Vagina (tissue), 2 donors: ENCODE measurements at places on chromosomes 5 and 9.

DNA sequence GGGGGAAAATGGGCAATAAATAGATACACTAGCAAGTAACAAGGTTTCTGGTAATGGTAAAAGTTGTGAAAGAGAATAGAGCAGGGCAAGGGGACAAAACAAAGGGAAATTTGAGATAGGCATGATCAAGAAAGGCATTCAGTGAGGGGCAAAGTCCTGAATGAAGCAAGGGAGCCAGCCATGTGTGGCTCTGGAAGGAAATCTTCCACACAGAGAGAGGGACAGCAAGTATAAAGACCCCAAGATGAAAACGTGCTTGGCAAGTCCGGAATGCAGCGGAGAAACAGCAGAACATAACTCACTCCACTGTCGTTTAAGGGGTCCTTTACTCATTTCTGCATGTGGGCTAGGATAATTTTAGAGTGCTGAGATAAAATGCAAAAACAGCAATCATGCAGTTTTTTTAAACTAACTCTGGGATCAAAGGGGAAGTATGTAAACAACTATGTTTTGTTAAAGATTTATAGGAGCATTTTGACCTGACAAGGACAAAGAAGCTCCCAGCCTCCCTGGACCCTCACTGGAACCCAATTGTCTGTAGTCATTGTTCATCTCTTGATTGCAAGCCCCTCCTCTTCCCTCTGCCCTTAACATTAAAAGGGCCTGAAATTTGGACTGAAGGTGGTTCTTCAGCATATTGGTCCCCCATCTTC, 22.9 kb upstream of the AOPEP start:
- no peaks in the 10 kb centered on the region for H3K4me1 ChIP-seq
- no peak overlapping the region for H3K4me3 ChIP-seq
- H3K27me3 ChIP-seq = no peaks in the 10 kb centered on the region
- H3K27ac ChIP-seq = no peak overlapping the region
- no peak for DNase-seq
- no peaks in the 10 kb centered on the region for H3K36me3 ChIP-seq

DNA sequence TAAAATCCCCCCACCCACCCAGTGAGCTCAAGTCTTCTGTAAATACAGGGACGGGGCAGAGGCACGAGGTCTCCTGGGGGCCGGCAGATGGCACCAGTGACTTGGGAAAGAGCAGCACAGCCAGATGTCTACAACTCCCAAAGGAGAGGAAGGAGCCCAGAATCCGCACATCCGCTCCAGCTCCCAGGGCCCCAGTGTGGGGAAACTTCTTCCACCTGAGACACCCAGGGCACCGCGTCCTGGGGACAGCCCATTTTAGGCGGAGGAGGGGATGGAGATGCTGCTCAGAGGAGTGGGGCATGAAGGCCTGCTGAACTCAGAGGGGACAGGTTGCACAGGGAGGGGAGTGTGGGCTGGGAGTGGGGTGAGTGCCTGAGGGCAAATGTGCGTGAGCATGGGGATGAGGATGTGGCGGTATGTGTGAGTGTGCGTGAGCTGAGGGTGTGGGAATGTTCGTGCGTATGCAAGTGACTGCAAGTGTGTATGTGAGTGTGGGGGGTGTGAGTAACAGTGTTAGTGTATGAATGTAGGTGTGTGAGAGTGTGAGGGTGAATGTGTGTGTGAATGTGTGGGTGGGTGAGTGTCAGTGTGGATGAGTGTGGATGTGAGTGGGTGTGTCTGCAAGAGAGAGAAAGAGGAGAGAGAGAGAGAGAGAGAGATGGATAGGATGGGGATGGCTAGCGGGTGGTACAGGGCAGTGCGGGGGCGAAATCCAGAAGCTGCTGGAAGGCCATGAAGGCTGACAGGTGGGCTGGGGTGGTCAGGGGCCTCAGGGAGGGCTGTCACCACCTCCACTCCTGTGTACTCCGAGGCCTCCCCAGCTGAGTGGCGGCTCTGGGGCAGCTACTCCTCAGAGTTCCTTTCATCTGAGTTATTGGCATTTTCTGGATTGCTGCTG, 63.5 kb downstream of the DUSP1 start:
- H3K27me3 ChIP-seq = no peaks in the 10 kb centered on the region
- no peaks in the 10 kb centered on the region for H3K36me3 ChIP-seq
- no peak overlapping the region for H3K4me3 ChIP-seq
- H3K4me1 ChIP-seq = no peaks in the 10 kb centered on the region
- no peak overlapping the region for H3K27ac ChIP-seq

DNA sequence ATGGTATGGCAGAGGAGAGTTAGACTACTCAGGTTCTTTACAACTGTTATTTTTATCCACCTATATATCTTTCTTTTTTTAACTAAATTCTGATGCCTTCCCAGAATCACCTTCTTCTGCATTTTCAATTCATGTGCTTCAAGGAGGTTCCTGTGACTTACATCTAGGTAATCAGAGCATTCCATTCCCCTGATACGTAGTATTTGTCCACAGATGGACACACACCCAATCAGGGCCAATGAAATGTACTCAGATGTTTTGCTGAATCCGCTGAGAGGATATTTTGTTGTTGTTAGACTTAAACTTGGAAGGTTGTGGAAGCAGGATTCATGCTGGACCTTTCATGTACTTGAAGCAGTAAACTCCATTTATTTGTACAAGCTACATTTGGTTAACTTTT, 159.4 kb upstream of the FER start:
- no peak overlapping the region for H3K27ac ChIP-seq
- DNase-seq = no peak
- no peaks in the 10 kb centered on the region for H3K4me1 ChIP-seq
- no peak overlapping the region for H3K4me3 ChIP-seq

DNA sequence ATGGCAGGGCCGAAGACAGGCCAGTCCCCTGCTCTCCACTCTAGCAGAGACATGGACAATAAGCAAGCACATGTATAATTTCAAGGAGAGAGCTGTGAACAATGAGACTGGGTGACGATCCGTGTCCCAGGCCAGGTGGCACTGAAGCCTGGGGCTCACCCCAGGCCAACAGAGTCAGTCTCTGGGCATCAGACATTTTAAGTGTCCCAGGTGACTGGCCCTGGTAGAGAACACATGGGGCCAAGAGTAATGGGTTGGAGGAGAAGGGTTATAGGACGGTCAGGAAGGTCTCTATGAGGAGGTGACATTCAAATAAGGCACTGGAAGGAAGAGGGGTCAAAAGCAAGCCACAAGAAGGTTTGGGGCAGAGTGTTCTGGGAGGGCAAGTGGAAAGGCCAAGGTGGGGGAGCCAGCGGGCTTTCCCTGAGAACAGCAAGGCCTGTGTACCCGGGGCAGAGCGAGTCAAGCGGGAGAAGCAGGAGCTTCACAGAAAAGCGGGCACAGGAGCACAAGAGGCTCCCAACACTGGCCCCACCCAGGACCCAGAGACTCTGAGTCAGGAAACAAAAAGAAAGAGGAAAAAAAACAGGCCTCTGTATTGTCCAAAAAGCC, 1.1 kb upstream of the AKNA start:
- H3K36me3 ChIP-seq = no peaks in the 10 kb centered on the region
- DNase-seq = no peak
- peak overlapping the region; percentile 87 for H3K27ac ChIP-seq
- H3K4me1 ChIP-seq = peaks cover 80% of the 10 kb centered on the region
- H3K27me3 ChIP-seq = no peaks in the 10 kb centered on the region

DNA sequence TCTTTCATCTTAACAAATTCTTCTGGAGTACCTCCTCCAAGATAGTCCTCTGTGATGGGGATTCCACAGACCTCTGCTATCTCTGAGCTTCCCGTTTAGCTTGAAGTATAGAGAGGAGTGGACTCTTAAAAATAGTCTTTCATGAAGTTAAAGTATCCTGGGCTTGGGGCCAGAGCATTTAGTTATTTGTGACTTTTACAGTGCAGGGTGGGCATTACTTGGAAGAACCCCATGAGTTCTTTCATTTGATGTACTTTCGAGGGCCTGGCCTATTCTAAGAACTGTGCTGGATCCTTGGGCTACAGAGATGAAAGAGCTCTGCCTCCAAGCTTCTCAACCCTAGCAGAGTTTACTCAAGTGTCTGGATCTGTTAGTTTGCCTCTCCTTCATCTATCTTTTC, 131.5 kb downstream of the ZSWIM6 start:
- no peak overlapping the region for H3K27ac ChIP-seq
- DNase-seq = no peak
- no peaks in the 10 kb centered on the region for H3K36me3 ChIP-seq
- peaks cover 38% of the 10 kb centered on the region for H3K4me1 ChIP-seq
- no peaks in the 10 kb centered on the region for H3K27me3 ChIP-seq

GRCh38 chr9:3894772-3895171, 369.0 kb upstream of the RFX3 start:
- no peaks in the 10 kb centered on the region for H3K27me3 ChIP-seq
- no peak for DNase-seq
- no peak overlapping the region for H3K4me3 ChIP-seq
- no peak overlapping the region for H3K27ac ChIP-seq
- no peaks in the 10 kb centered on the region for H3K36me3 ChIP-seq
- no peaks in the 10 kb centered on the region for H3K4me1 ChIP-seq

DNA sequence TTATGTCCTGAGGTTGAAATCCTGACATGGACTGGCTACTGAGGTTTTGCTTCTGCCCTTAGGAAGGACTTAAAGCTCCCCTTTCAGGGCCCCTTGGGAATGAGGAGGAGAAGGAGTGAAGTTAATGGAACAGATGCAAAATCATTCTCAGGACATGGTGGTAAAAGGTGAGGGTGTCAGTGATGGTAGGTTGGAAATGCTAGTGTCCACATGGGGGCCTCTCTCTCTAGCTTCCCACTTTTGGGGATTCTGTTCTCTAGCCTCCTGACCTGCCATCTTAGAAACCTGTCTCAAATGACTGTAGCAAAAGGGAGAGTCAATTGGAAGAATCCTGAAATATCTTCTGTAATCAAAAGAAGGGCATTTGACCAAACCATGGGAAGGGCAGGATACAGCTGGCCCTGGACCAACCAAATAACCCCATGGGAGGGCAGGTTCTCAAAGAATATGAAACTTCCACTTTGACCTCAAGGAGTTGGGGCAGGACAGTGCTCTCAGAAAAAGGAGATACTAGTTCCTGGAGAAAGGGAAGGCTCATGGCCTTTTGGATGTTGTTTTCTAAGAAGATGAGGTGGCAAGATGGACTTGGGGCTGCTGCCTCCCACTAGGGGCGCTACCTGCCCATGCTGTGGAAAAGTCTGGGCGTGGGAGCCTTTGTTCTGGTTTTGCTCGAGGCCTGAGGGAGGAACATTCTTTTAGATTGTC, 21.2 kb upstream of the MLANA start:
- H3K36me3 ChIP-seq = no peaks in the 10 kb centered on the region
- H3K4me3 ChIP-seq = no peak overlapping the region
- no peak for DNase-seq
- H3K4me1 ChIP-seq = no peaks in the 10 kb centered on the region
- H3K27me3 ChIP-seq = no peaks in the 10 kb centered on the region

DNA sequence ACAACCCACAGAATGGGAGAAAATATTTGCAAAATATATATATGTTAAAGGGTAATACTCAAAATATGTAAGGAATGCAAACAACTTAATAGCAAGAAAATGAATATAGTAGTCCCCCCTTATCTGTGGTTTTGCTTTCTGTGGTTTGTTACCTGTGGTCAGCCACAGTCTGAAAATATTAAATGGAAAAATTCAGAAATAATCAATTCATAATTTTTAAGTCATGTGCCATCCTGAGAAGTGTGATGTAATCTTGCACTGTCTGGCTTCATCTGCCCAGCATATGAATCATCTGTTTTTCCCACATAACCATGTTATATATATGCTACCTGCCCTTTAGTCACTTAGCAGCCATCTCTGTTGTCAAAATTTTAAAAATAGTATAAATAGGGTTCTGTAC, 11.7 kb downstream of the CER1 start:
- no peak for DNase-seq
- no peaks in the 10 kb centered on the region for H3K36me3 ChIP-seq
- no peak overlapping the region for H3K27ac ChIP-seq
- no peaks in the 10 kb centered on the region for H3K27me3 ChIP-seq

DNA sequence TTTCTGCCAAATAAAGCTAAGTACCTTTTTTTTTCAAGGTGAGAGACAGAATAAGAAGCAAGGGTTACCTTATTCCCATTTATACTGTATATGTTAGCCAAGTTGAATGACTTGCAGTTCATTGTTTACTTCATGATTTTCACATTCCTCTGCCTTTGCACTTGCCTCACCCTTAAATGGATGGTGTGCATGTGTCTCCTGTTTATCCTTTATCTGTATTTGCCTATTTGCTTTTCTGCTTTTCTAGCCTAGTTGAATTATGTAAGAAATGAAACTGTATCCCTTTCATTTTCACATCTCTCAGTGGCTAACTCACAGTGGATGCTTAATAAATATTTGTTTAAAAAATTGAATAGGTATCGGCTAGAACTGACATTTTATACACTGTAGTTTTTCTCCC, 200.8 kb upstream of the ST8SIA4 start:
- no peak for DNase-seq
- no peak overlapping the region for H3K27ac ChIP-seq
- H3K4me1 ChIP-seq = no peaks in the 10 kb centered on the region

- DNase-seq = no peak
- no peaks in the 10 kb centered on the region for H3K4me1 ChIP-seq
- no peaks in the 10 kb centered on the region for H3K36me3 ChIP-seq
- no peaks in the 10 kb centered on the region for H3K27me3 ChIP-seq
- H3K27ac ChIP-seq = no peak overlapping the region
Measured at GRCh38 chr5:147852365-147852764, 20.9 kb upstream of the SPINK1 start.

DNA sequence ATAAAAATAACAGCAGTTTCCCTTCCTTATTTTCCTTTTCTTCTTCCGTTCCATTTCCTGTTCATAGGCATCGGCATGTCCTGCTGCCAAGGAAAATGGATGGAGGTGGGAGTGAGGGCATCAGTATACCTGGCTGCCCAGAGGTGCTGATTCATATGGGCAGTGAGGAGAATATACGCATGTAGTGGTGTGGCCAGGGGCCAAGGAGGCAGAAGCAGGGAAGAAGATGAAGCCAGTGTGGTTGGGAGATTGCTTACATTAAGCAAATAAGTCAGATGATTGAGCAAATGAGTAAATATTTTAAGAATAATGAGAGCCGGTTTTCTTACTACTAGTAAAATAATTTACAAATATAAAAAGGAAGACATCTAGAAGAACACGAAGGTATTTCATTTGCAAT, 344.9 kb upstream of the PAPPA start:
- no peaks in the 10 kb centered on the region for H3K27me3 ChIP-seq
- no peak overlapping the region for H3K27ac ChIP-seq
- no peak overlapping the region for H3K4me3 ChIP-seq
- no peak for DNase-seq
- no peaks in the 10 kb centered on the region for H3K4me1 ChIP-seq
- no peaks in the 10 kb centered on the region for H3K36me3 ChIP-seq

- peak overlapping the region; percentile 55 for H3K4me3 ChIP-seq
- DNase-seq = no peak
- peak overlapping the region; percentile 61 for H3K27ac ChIP-seq
- H3K36me3 ChIP-seq = no peaks in the 10 kb centered on the region
- H3K4me1 ChIP-seq = no peaks in the 10 kb centered on the region
Measured at GRCh38 chr9:96686638-96687335, 31.7 kb upstream of the PRXL2C start.

GRCh38 chr5:62783374-62784057, 204.9 kb downstream of the LRRC70 start:
- H3K27me3 ChIP-seq = no peaks in the 10 kb centered on the region
- no peak overlapping the region for H3K27ac ChIP-seq
- no peaks in the 10 kb centered on the region for H3K4me1 ChIP-seq
- no peak for DNase-seq

GRCh38 chr9:88503081-88503844, 31.7 kb upstream of the NXNL2 start:
- no peak overlapping the region for H3K4me3 ChIP-seq
- H3K27me3 ChIP-seq = no peaks in the 10 kb centered on the region
- no peak for DNase-seq
- no peak overlapping the region for H3K27ac ChIP-seq
- no peaks in the 10 kb centered on the region for H3K36me3 ChIP-seq
